MCF 10A (cell line): ENCODE measurements at places on chromosomes 6 and 20. TPM values are rescaled to one million over a fixed set of nuclear protein-coding genes. Genes with fewer than 3 reads are reported as not detected.

DNA sequence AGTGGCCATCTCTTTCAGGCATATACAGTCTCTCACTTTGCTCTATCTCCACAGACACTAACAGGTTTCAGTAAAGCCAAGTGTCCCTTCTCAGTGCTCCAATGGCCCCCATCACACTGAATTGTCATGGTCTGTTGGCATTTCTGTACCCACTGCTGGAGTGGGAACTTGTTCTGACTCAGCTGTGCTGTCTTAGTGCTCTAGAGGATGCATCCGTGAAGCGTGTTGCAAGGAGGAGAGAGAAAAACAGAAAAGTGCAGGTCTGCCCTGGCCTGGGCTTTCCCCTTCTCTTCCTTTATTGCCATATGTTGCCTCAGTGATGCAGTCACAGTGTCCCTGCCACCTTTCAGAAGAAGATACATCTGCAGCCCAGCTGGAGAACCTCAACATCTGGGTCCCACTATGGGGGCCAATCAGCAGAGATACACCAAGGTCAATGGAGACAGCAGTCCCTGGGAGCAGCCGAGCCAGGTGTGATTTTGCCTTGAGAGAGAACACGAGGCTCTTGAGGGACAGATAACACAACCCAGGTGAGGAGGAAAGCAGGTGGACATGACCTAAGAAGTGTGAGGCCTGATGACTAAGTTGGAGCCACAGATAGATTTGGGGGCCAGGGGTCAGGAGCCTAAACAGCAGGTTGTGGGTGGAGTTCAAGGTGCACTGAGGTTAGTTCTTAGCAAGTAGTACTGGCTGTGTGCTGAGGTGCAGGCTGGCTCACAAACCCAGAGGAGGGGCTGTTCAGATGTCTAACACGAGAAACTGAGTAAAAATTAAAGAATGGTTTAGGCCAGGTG lies 5.6 kb upstream of the PLCG1 start:
- no peak for DNase-seq

Gene SLA2
- total RNA-seq = not detected in 2 replicates

DNA sequence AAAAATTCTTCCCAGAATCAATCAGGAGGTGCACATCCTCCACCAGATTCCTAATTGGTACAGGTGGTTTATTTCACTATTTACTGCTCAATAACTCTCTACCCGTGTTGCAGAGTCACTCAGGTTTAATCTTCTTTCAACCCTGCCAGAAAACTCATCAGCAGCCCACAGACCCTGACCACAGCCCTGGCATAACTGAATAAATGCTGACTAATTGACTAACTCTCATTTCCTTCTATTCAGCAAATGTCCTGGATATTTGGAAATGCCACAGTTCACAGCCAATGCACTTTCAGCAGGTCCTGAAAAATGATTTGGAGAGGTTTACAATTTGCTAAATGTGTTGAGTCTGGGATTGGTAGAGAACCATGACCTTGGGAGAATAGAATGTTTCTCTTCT lies 62.3 kb downstream of the TRMT6 start:
- peak; percentile 31 for DNase-seq

Gene EIF2S2
- total RNA-seq = 151 and 191 TPM in 2 replicates

DNA sequence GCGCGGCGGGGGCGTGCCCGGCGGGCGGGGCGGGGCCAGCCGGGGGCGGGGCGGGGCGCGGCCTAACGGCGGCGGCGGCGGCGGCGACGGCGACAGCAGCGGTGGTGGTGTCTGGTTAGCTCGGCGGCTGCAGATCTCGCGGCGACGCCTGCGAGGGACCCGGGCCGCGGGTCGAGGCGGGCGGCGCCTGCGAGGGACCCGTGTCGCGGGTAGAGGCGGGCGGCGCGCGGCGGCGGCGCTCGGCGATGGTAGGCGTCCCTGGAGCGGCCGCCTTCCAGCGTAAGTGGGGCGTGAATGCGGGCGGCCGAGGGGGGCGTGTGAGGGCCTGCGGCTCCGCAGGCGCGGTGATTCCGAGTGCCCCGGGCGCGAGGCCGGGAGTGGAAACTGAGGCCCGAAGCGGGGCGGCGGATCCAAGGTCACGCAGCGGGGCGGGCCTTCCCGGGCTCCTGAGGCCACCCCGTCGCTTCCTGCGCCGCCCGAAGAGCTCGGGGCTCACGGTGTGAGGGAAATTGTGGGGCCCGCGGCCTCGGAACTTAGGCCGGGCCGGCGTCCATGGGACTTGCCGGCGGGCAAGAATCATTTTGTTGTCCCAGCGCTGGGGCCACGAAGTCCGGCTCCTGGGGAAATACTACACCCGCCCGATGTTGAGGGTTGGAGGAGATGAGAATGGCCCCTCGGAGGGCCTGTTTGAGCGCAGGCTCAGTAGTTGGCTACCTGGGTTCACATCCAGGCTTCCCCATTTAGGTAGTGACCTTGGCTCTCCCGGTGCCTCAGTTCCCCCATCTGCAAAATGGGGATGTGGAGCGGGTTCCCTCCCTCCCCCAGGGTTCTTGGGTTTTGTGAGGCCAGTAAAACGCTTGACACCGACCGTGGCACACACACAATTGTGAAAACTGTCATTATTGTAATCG lies at the start of gene CBFA2T2:
CBFA2T2 (plus strand) TSS at position 74 of the 911 bp plus-strand sequence; CDS start at position 246, 172 bp downstream.
- DNase-seq = peak; percentile 54

Gene PFDN6
- total RNA-seq = 54.7 and 67.1 TPM in 2 replicates

- DNase-seq = no peak
Measured at GRCh38 chr20:6525447-6526303, 241.8 kb upstream of the BMP2 start.

DNA sequence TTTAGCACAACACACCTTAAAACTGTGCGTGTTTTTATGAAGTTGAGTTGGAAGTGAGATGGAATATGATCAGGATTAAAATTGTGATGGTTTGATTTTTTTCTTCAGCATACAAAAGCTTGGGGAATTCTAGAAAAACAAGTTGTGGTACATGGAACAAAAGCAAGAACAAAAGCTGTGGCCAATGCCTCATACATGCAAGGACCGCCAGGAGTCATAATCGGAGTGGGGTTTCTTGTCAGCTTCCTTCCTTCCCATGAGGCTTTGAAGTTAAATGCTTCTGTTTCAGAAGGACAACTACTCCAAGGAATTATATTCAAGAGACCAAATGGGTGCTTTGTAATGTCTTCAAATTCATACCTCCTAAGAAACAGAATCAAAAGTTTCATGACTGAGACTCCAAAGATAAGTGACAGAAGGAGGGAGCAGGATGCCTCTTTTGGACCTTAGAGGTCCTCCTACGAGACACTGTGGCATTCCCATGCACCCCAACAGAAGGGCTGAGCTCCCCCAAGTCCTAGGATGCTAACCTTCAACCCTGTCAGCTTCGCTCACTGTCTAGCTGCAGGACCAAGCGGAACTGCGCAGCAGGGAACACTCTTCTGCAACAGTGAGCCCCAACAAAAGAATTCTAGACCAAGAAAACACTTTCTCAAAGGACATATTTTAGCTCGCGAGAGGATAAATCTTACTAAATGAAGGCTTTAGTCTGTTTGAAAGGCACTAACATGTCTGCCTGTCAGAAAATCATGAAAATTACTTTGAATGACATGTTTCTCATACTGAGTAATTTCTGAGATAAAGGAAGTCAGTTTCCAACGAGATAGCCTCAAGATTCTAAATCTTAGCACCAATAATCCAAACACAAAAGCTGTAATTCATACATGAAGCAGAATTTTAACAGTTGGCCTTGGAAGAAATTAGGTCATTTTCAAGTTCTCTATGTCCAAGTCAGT lies 108.5 kb upstream of the NHSL1 start:
- DNase-seq = no peak

DNA sequence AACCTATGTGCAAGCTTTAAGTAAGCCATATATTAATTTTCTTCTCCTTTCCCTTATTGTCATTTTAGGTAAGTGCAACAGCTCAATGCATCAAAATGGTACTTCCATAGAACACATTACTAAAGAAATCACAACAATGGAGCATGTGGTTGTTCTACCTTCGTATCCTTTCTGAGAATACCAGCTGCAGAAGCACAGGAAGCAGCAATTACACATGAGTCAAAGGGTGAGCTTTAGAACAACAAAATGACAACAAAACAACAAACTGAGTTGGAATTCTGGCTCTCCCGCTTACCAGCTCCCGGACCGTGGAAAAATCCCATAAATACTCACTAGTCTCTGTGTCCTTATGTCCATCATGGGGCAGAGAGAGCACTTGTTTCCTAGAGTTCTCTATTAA lies 108.9 kb downstream of the BCAS1 start:
- DNase-seq = no peak

GRCh38 chr6:56852260-56853010 lies 102.5 kb upstream of the BEND6 start:
- DNase-seq = no peak

DNA sequence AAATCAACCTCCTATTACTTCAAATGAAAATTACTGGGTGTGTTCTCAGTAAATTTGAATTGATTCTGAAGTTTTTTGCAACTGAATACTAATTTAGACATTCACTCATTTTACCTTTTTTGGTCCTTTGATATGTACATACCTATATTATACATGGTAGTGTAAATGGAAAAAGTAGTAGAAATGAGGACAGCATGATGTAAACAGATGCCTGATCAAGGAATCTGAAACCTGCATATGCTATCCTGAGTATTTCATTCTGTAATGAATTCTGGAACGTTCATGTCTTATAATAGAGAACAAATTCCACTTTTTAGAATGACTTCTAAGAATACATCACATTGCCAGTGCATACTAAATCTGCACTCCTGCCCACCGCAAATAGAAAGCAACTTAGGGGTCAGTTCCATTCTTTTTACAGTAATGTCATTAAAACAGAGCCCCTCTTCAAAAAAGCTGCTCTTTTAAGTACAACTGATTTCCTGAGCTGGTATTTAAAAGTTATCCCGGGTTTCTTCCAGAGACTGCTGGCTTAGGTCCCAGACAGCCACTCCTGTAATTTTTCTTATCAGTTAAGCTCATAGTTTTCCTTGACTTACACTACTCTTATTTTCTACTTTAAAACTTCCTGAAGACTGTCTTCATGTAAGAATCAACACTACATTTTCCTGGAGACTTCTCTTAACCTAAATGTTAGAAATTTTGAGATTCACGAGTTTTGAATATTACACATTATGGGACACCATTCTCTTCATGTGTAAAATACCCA lies 48.4 kb downstream of the MAP3K7 start:
- DNase-seq = no peak

DNA sequence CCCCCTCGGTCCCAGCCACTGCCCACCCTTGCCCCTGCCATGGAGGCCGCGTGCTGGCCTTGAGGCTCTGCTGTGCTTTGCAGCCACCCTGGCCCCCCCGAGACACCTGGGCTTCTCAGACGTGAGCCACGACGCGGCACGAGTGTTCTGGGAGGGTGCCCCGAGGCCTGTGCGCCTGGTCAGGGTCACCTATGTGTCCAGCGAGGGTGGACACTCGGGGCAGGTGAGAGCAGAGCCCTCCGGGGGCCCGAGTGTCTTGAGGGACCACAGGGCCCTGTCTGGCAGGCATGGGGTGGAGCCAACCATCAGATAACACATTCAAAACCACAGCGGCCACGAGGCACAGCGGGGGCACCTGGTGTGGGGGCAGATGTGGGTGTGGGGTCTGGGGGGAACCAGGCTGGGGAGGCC lies 18.9 kb downstream of the COL20A1 start:
- no peak for DNase-seq
